ENCODE measurements at places on chromosomes 11 and 22.

- no peak for DNase-seq
Measured at GRCh38 chr11:74367881-74368280, 30.4 kb downstream of the PGM2L1 start.

GRCh38 chr22:42587588-42588175 lies 27.0 kb downstream of the POLDIP3 start:
- no peak for DNase-seq

GRCh38 chr11:12293486-12293885 lies 83.9 kb upstream of the PARVA start:
- DNase-seq, result no peak

- DNase-seq, result no peak
Measured at GRCh38 chr11:78714539-78714938, 139.9 kb upstream of the NARS2 start.
